Astrocyte (in vitro differentiated cells and primary cell): ENCODE measurements at places on chromosomes 4 and X.

- H3K27ac ChIP-seq: no peak overlapping the region
- no peaks in the 10 kb centered on the region for H3K36me3 ChIP-seq
- H3K27me3 ChIP-seq: no peaks in the 10 kb centered on the region
- H3K4me1 ChIP-seq: no peaks in the 10 kb centered on the region
- DNase-seq: no peak
- H3K4me3 ChIP-seq: no peak overlapping the region
These were observed 267.3 kb downstream of the BCOR start for GRCh38 chrX:39830414-39830813.

- DNase-seq: peak; percentile 36
- no peaks in the 10 kb centered on the region for H3K4me1 ChIP-seq
- H3K4me3 ChIP-seq: no peak overlapping the region
- H3K36me3 ChIP-seq: no peaks in the 10 kb centered on the region
These were observed 11.8 kb upstream of the PGK1 start for GRCh38 chrX:78092296-78092695.

DNA sequence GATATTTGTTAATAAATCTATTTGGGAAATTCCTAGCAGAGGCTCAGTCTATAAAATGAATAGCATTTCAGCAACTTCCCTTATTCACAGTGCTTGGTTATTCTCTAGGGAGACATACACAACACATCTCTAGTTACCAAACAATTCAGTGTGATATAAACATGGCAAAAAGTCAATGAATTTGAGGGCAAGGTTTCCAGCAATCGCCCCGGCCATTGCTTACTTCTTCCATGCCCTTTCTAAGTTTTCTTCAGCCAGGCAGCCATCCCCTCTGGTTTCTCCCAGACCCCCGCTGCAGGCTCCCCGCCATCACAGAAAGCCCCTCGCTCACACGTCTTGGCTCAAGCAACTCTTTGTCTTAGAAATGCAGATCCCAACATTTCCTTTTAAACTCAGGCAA is 4.4 kb downstream of the TLR7 start:
- no peak for DNase-seq
- H3K4me1 ChIP-seq: no peaks in the 10 kb centered on the region
- H3K27ac ChIP-seq: no peak overlapping the region

DNA sequence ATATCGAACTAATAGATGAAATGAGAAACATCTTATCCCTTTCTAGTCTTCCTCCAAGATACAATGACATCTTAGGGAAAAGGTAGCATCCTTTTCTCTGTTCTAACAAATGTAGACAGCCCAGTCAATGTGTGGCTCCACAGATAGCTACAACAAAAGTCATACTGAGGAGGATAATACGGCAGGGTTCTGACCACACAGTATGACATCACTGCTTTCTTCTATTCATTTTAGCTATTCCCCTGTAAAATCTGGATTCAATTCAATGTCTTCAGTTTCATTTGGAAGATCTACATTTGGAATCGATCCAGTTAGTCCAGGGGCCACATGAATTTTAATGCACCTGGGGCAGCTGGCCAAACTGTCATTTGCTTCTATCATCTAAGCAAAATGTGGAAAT is 51.4 kb downstream of the ENOX2 start:
- peak; percentile 4 for DNase-seq
- no peak overlapping the region for H3K27ac ChIP-seq

DNA sequence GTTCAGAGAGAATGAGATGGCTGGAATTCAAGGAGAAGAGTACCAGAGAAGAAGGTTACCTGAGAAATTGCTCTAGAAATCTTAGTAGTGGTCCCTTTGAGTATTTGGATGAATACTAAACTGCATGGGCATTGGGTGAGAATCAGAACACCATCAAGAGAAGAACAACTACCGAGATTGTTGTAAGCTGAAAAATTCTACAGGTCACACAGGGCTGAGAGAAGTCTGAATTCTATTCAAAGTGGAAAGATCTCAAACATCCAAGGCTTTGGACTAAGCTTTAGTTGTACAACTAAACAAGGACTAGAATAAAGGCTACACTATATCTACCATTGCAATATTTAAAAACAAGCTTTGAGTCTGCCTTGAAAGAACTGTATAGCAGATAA is 40.8 kb downstream of the LRBA start:
- H3K36me3 ChIP-seq: no peaks in the 10 kb centered on the region
- DNase-seq: no peak
- H3K27ac ChIP-seq: no peak overlapping the region
- no peaks in the 10 kb centered on the region for H3K27me3 ChIP-seq
